ENCODE measurements at places on chromosomes 5 and 9. TPM values are rescaled to one million over a fixed set of nuclear protein-coding genes. Genes with fewer than 3 reads are reported as not detected.

Gene EQTN
- total RNA-seq = not detected

Gene IL9
- total RNA-seq = not detected

Gene CCDC152
- 10.1 TPM for total RNA-seq

- H3K27ac ChIP-seq = no peak overlapping the region
- DNase-seq = no peak
- H3K27me3 ChIP-seq = no peaks in the 10 kb centered on the region
- no peak overlapping the region for H3K4me3 ChIP-seq
Measured at GRCh38 chr9:125028041-125028440, 87.2 kb upstream of the GOLGA1 start.

DNA sequence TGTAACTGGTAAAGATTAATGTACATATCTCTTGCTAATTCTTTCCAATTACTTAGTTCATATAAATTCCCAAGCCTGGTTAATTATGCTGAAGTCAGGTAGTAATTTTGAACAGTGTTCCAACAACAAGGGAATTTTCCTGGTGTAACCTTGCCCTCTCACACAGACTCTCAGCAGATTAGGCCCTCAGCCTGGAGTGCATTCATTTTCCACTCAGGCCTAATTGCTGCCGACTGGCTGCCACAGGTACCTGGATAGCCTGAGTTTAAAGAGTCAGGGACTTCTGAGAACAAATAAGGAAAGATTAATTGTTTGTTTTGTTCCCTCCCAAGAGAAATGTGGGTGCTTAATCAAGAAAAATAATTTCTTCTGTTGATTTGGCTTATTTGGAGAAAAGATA lies 71.4 kb downstream of the PPIC start:
- no peaks in the 10 kb centered on the region for H3K36me3 ChIP-seq
- DNase-seq = no peak
- H3K27me3 ChIP-seq = peaks cover 3% of the 10 kb centered on the region
- no peaks in the 10 kb centered on the region for H3K4me1 ChIP-seq
- H3K4me3 ChIP-seq = no peak overlapping the region
- H3K27ac ChIP-seq = no peak overlapping the region

DNA sequence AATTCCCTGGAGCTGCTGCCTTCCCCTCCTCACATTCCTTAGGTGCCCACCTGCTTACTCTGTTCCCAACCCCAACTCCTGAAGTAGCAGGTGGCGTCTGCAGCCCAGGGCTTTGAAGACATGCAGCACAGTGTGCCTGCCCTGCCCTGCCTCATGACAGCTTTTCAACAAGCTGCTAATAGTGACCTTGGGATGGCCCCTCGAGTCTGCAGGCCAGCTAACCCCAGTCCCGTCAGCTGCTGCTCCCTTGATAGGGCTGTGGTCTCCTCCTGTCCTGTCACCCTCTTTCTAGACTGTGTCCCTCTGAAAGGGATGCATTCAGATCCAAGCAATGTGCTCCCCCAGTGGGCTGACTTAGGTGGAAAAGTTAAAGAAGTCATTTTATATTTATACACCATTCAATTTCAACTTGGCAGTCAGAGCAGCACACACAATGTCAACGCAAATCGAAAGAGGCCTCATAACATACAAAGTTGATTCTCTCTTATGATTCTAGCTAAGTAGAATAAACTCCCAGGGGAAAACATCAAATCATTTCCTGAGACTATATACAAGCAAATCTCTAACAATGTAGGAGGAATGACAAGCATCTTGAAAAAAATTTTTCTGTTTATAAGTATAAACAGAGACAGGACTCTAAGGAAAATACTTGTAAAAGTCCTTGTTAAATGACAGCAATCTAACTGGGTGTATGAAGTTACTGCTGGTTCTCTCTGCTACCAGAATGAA lies 37.9 kb downstream of the ADRB2 start:
- no peaks in the 10 kb centered on the region for H3K36me3 ChIP-seq
- peaks cover 7% of the 10 kb centered on the region for H3K4me1 ChIP-seq
- DNase-seq = no peak

DNA sequence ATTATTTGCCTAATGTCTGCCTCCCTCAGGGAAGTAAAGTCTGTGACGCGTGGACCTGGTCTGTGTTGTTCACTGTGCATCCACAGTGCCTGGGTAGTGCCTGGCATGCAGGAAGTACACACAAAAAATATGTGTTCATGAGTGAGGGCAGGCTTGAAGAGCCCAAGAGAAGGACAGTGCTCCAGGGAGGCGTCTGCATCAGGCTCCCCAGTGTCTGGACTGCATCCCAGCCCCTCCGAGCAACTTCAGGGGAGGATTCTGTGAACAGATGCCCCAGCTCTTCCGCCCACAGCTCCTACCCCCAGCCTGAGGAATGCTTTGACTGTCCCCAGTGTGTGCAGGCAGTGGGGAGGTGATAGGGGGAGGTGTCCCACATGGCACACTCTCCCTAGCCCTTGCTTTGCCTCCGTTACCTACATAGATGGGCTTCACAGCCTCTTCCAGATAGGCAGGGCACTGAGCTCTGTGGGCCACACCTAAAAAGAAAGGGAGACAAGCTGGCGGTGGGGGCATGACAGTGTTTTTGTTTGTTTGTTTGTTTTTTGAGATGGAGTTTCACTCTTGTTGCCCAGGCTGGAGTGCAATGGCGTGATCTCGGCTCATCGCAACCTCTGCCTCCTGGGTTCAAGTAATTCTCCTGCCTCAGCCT lies 25.4 kb downstream of the IRF1 start:
- peak overlapping the region; percentile 88 for H3K27ac ChIP-seq
- no peaks in the 10 kb centered on the region for H3K27me3 ChIP-seq
- peaks cover 28% of the 10 kb centered on the region for H3K36me3 ChIP-seq
- H3K4me3 ChIP-seq = peak overlapping the region; percentile 47

DNA sequence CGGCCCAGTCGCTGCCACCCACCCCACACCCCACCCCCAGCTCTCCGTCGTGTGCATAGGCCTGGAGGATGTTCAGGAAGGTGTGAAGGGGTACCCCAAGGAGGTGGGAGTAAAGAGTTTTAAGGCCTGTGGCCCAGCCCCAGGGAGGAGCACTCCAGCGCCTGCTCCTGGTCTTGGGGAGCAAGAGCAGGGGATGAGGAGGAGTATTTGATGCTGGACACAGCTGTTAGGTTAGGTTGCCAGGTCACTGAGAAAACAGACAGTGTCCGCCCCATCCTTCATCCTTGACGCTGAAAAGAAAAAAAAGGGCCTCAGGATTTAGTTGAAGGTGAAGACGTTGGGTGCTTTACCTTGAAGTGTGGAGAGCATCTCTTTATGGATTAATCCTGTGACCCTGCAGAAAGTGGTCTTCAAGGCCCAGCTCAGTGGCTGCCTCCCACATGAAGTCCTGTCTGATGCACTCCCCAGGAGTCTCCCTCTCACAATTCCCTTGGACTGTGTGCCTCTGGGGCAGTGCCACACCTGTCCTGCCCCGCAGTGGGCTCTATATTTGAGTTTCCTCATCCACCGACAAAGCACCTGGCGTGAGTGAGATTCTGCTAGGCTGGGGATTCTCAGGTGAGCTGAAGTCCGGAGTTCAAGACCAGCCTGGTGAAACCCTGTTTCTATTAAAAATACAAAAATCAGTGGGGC lies 101.8 kb downstream of the SPRY4 start:
- peak overlapping the region; percentile 72 for H3K27ac ChIP-seq
- H3K4me3 ChIP-seq = no peak overlapping the region
- no peak for DNase-seq
- peaks cover 5% of the 10 kb centered on the region for H3K27me3 ChIP-seq

GRCh38 chr5:64437496-64437895 lies 68.3 kb upstream of the RGS7BP start:
- no peak for DNase-seq
- H3K27me3 ChIP-seq = no peaks in the 10 kb centered on the region
- H3K36me3 ChIP-seq = no peaks in the 10 kb centered on the region
